Mesenteric fat pad (tissue), 1 donor: ENCODE measurements at places on chromosomes 1 and 21. TPM values are rescaled to one million over a fixed set of nuclear protein-coding genes. Genes with fewer than 3 reads are reported as not detected.

Gene TAS1R1
- total RNA-seq: not detected

Gene EXO1
- total RNA-seq: 0.48 TPM

Gene CFHR5
- total RNA-seq: not detected

Gene ATP6V1G3
- total RNA-seq: not detected

Gene EVI5
- total RNA-seq: 44.4 TPM

Gene SLAMF8
- 11.3 TPM for total RNA-seq

Gene CAMK2N1
- 13.6 TPM for total RNA-seq

Gene FCAMR
- total RNA-seq: not detected
